Transverse colon (tissue), 4 donors: ENCODE measurements at places on chromosomes 3 and 15. TPM values are rescaled to one million over a fixed set of nuclear protein-coding genes. Genes with fewer than 3 reads are reported as not detected.

The KAT2B gene
- 25.7 TPM for total RNA-seq

The NRROS gene
- total RNA-seq = not detected

The ST8SIA2 gene
- 0.27 TPM for total RNA-seq

The PRR20G gene
- not detected for total RNA-seq

The C3orf85 gene
- not detected for total RNA-seq

The DZIP1L gene
- total RNA-seq = 5.1 TPM
